ENCODE measurements at places on chromosomes 1 and 21.

DNA sequence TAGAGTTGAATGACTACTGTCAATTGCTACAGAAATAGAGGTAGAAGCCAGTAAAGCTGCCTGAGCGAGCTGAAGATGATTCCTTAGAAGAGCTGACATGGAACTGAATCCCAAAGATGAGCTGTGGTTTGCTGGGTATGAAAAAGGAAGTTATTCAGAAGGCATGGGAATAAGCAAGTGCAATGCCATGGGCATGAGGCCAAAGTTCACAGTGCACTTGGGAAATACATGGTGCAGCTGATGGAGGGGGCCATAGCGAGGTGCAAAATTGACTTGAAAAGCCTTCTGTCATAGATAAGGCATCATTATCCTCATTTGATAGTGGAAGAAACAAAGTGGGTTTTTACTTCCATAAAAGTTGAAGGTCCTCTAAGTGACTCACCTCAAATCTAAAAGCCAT, 88.6 kb downstream of the NEK7 start:
- no peak for DNase-seq

DNA sequence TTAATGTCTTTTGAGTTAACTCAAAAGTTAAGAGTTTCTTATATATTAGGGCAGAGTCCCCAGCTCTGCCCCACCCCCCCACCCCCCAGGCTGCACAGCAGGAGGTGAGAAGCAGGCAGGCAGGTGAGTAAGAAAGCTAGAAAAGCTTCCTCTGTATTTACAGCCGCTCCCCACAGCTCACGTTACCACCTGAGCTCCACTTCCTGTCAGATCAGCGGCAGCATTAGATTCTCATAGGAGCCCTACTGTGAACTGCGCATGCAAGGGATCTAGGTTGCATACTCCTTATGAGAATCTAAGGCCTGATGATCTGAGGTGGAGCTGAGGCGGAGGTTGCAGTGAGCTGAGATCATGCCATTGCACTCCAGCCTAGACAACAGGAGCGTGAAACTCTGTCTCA, 81.9 kb downstream of the SIM2 start:
- no peak for DNase-seq

- DNase-seq: no peak
Observed at GRCh38 chr1:86259390-86259789, 102.8 kb upstream of the COL24A1 start.

- no peak for DNase-seq
Observed at GRCh38 chr1:113455374-113455773, 65.1 kb downstream of the MAGI3 start.

DNA sequence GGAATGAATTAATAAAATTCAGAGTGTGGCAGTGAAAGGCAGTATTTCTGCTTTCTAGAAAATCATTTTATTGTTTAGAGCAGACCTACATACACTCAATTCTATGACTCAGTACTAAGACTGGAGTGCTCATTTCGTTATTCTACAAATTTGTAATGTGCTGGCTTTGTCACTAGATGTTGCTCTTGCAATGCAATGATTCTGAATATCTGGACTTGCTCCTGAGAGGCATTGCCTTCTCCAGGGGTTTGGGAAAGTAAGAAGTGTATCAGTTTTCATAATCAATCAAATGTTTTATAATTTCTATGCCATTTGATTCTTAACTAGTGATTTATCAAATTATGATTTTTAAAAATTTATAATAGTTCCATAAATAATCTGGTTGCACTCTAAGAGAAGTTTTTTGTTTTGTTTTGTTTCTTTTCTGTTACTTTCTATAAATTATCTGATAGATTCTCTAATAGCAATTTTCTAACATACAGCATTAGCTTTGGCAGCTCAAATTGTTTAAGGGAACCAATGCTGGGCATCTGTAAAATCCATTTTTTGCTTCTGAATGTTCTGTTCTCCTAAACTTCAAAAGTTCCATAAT, 280.5 kb upstream of the SGIP1 start:
- no peak for DNase-seq

GRCh38 chr1:180586671-180587155, 27.9 kb downstream of the OVAAL start:
- peak; percentile 97 for DNase-seq

GRCh38 chr1:48697066-48697707, 79.5 kb downstream of the BEND5 start:
- peak; percentile 62 for DNase-seq

DNA sequence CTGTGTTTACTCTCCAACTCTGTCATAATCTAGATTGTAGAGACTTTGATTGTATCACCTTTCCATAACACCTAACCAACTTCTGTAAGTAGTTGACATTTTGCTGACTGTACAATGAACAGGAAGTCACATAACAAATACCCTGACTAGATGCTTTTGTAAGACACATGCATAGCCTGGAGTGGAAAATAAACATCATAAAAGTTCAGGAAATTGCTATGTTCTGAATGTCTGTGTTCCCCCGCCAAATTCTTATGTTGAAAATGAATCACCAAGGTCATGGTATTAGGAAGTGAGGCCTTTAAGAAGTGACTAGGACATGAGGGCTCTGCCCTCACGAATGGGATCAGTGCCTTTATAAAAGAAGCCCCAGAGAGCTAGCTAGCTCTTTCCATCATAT, 40.4 kb upstream of the ZSWIM5 start:
- DNase-seq: no peak

All from NCI-H1092 (cell line).